ENCODE measurements at places on chromosomes 12 and 14.
A peak's percentile ranks its signal among the peaks of the same experiment; 100 is the strongest.

DNA sequence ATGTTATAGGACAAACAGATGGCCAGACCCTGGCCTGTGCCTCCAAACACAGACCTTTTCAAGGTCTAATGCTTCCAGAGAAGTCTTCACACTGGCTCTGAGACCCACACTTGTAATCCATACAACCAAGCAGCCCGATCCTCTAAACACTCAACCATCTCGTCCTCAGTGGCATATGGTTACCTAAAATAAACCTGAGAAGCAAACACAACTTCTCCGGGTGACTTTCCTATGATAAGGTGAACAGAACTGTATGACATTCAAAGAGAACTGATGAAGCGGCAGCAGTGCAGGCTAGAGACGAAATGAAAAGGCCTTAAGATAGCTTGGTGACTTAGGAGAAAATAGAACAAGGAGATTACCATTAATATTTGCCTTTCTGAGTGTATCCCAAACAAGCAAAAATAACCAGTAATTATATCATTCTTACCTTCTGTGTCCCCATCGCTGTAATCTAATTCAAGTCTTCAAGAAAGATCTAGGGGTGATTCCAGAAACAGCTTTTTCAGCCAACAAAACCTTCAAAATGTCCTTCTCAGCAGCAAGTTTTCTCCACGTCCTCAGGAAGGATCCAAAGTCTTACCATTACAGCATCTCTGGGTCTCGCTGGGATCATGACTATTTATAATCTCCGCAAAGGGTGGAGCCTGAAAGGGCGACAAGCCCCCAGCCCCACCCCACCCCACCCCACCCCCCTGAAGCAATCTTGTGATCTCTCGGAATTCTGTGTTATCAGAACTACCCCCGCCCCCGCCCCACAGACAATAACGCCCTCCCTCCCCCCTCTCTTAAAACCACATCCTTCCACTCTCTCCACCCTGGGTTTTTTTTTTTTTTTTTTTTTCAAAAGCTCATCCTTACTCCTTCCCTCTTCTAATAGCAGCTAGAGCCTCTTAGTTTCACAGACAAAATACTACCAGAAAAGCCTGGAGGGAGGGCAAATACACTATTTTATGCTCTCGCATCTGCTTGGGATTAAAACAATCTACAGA, at the start of gene SLC2A3:
Gene SLC2A3, minus strand, starts transcription at position 598 of the 992 bp plus-strand sequence. Its CDS starts 153 bp downstream, at position 445.
- no peak for DNase-seq
- peak within 1 kb of the TSS; percentile 86 for H3K27ac ChIP-seq
- H3K4me3 ChIP-seq: peak within 1 kb of the TSS; percentile 71
- H3K27me3 ChIP-seq: no peaks in the 10 kb centered on the region
- H3K36me3 ChIP-seq: peaks cover 22% of the 10 kb centered on the region

GRCh38 chr12:120674097-120674636, 12.8 kb upstream of the MLEC start:
- no peaks in the 10 kb centered on the region for H3K27me3 ChIP-seq
- peaks cover 4% of the 10 kb centered on the region for H3K4me1 ChIP-seq
- DNase-seq: no peak
- H3K4me3 ChIP-seq: no peak overlapping the region
- no peak overlapping the region for H3K27ac ChIP-seq

DNA sequence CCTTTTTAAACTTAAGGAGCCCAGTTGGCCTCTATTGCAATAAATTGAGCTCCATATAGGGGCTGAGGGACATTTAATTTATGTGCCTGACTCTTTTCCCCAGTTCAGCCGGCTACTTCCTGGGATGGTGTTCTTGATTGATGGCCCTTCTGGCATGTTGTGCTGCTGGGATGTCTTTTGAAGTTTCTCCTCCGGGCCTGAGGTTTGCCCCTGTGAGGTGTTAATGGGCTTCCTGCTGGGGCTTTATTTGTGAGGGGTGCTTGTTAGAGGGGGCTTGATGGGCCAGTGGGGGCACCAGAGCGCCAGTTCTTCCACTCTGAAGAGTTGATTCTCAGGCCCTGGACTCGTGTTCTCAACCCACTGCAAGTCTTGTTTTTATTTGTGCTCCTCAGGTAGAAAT, 69.6 kb downstream of the CHST11 start:
- H3K27me3 ChIP-seq: no peaks in the 10 kb centered on the region
- DNase-seq: no peak
- no peak overlapping the region for H3K27ac ChIP-seq
- H3K4me1 ChIP-seq: peaks cover 25% of the 10 kb centered on the region

- no peak overlapping the region for H3K4me3 ChIP-seq
- DNase-seq: no peak
- no peak overlapping the region for H3K27ac ChIP-seq
- no peaks in the 10 kb centered on the region for H3K36me3 ChIP-seq
These were observed 57.4 kb downstream of the ATP2B1 start for GRCh38 chr12:89651192-89651591.

- no peak overlapping the region for H3K4me3 ChIP-seq
- no peak overlapping the region for H3K27ac ChIP-seq
- no peak for DNase-seq
- no peaks in the 10 kb centered on the region for H3K27me3 ChIP-seq
These were observed 358.8 kb downstream of the GLT1D1 start for GRCh38 chr12:129211862-129212630.

GRCh38 chr14:30005114-30005808, 77.6 kb upstream of the PRKD1 start:
- H3K4me3 ChIP-seq: no peak overlapping the region
- H3K27ac ChIP-seq: no peak overlapping the region
- no peaks in the 10 kb centered on the region for H3K27me3 ChIP-seq
- no peaks in the 10 kb centered on the region for H3K36me3 ChIP-seq
- H3K4me1 ChIP-seq: no peaks in the 10 kb centered on the region

Data from upper lobe of right lung (tissue), 1 donor.